ENCODE measurements at places on chromosomes 6 and 20.

DNA sequence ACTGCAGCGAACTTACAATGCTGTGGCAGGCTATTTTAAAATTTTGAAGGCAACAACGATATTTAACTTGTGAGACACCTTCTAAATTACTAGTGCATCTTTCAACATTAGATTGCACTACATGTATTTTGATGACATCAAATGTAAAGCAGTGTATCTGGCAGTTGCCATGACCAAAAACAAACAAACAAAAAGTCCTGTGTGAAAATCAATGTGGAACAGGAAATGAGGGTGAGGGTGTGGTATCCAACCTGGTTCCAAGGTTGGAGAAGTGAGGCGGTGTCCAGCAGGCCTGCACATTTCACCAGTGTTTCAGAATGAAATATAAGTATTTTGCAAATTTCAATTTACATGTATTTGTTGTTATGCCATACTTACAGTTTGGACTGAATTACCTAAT lies 112.0 kb downstream of the LAMP5 start:
- no peak for DNase-seq

DNA sequence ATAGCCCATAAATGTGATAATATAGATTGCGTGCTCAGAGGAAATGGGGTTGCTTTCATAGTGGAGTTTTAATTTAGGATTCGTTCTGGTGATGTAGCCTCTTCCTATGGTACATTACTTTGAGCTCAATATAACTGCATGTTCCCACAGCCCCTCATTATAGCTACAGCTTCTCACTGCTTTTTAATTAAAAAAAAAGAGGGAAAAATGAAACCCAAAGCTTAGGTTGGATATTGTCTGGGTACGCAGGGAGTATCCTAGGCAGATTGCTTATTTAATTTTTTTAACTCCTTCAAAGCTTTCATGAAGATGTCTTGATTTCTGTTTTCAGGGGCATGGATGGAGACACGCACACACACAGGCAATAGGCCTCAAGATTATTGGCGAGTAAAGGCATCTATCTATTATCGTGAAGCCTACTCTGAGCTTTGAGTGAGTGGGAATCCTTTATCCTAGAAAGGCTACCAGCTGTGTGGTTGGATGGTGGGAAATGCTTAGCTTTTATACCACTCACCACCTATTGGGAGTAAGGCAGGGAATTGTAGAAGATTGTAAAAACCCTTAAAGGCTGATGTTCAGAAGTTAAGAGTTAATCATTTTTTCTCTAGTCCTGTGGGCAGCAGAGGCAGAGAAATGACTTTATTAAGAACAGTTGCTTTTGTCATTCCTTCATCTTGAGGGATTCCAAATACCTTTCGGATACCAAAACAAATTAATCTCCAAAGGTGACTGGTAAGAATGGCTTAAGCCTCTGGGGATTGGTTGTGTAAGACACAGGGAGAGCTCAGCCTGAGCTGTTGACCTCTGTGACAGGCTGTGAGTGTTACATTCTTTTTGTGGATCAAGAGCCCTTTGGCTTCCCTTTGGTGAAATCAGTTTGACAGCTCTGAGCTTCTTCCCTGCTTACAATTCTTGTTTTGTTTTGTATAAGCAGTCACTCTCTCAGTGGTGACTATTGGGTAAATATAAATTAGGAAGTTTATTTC lies 33.4 kb downstream of the CTNNBL1 start:
- DNase-seq = no peak

GRCh38 chr20:54093423-54094267 lies 23.3 kb upstream of the BCAS1 start:
- no peak for DNase-seq

DNA sequence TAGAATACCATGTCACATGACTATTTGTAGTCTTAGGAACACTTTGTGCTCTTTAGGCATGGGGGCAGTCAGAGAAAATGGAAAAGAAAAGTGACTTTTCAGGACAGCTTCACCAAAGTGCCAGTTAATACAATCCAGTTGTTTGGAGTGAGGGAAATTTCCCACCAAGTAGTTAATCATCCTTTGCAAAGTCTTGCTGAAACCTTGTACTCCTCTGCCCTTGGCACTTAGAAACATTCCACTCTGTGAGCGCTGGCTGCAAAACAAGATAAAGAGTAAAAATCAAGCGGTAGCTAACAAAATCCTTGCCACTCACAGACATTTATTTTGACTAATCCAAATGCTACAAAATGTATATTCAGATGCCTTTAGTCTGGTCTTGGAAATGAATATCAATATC lies 229.2 kb upstream of the HSF2 start:
- no peak for DNase-seq

- DNase-seq = no peak
These were observed at the start of gene TRIM40 for GRCh38 chr6:30135757-30136156. Gene TRIM40, plus strand, starts transcription at chr6:30136140. Its CDS starts 897 bp downstream, at chr6:30137037.
